Forelimb muscle (tissue), 1 donor: ENCODE measurements at places on chromosomes 2 and 18. TPM values are rescaled to one million over a fixed set of nuclear protein-coding genes. Genes with fewer than 3 reads are reported as not detected.

DUSP28 gene
- polyA plus RNA-seq: 10.9 TPM

GRCh38 chr2:236744281-236744705 lies 174.7 kb downstream of the ACKR3 start:
- no peak for DNase-seq

DNA sequence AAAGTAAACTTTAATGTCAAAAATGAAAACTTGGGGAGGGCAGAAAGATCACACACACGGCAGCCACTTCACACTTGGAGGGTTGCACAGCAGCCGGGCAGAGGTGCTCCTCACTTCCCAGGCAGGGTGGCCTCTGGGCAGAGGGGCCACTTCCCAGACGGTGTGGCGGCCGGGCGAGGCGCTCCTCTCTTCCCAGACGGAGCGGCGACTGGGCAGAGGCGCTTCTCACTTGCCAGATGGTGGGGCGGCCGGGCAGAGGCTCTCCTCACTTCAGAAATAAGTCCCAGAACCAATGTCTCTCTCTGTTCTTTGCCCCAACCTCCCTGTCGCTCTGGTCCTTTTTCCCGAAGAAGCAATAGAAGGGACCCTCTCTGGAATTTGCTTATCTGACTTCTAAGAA lies 65.7 kb upstream of the LRPPRC start:
- no peak for DNase-seq

GRCh38 chr2:44109166-44109565 lies 59.5 kb upstream of the PPM1B start:
- no peak for DNase-seq

IL36RN gene
- polyA plus RNA-seq: not detected

DNA sequence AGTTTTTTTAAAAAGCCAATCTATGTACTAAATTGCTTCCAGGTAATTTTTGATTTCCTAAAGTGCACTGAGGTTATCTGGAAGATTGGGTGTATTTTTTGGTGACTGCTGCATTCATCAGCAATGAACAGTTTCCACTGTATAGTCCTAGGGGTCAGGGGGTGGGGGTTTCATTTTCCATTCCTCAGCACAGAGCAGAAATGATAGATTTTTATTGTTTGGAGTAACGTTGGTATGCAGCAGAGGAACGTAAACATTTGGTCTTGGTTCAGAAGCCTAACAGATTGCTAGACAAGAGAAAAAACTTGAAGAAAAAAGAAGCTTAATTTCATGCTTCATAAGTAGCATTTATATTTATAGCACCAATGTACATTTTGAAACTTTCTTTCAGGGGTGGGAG lies 54.9 kb downstream of the ZCCHC2 start:
- no peak for DNase-seq

- no peak for DNase-seq
These were observed 292.3 kb downstream of the ALPK2 start for GRCh38 chr18:58336605-58337004.

SMYD1 gene
- polyA plus RNA-seq: 375 TPM

GRCh38 chr2:108428286-108429009 lies 20.6 kb upstream of the GCC2 start:
- no peak for DNase-seq

- DNase-seq: no peak
These were observed 145.7 kb upstream of the CDH19 start for GRCh38 chr18:66749481-66750035.

ALLC gene
- not detected for polyA plus RNA-seq

DNA sequence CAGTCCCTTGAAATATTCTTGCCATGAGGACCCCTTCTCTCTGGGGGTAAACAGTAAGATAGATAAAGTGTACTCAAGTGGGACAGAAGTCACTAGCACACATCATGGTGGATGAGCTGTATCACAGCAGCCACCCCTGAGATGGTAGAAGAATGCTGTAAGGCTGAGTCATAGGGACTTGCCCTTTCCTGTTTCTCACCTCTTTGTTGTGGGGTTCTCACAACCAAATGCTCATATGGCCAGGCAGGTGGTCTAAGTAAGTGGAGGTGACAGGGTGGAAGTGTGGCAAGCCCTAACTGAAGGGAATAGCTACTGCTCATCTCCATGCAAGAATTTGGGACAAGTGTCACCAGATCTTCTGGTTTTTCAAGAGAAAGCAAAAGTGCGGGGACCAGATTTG lies 202.7 kb upstream of the SLC14A2 start:
- no peak for DNase-seq

GRCh38 chr2:193187816-193188215 lies 993.1 kb upstream of the TMEFF2 start:
- DNase-seq: no peak

DNA sequence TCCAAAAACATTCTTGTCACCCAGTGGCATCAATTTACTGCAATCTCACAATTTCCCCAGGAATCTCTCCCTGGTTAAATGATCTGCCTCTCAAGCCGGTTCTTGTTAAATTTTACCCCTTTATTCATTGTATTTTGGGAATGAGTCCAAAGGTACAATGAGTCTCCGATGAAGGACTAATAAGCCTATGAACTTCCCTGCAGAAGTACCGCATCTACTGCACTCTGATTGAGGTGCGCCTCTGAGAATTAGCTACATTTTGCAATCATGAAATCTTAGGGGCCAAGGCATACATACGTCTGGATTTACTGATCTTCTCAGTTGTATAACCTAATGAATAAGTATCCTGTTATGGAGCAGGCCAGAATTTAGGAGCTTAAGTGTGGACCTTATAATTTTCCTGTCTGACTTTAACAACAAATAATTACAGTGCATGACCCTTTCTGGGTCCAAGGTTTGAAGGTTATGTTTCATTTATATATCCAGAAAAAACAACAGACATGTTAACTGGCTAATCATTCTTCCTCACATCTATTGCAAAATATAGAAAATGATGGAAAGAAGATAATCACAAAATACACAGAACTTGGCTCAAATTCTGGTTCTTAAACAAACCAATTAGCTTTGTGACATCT lies 261.8 kb upstream of the NRXN1 start:
- DNase-seq: no peak

DNA sequence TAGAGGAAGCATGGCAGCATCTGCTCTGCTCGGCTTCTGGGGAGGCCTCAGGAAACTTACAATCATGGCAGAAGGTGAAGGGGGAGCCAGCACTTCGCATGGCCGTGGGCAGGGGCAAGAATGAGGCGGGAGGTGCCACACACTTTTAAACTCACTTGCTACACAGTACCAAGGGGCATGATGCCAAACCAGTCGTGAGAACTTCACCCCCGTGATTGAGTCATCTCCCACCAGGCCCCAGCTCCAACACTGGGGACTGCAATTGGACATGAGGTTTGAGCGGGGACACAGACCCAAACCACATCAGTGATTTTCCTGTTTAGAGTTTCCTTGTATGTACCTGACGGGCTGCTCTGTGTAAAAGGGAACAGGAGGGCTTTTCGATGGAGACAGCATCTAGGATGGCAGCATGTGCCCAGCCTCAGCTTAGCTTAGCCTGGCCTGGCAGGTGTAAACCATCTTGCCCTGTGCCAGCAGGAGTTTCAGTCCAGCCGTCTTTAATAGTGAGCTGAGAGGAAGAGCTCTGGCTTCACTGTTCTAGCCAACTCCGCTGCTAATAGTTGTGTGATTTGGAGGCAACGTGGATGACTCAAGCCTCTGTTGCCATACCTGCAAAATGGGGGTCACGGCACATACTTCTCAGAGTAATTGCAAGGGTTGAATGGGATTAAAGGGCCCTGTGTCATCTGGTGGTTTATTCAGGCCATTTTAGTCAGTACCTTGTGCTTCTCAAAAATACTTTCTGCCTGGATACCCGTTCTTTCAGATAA lies 101.8 kb downstream of the ASAP2 start:
- no peak for DNase-seq

GRCh38 chr2:130814931-130815680 lies 21.6 kb upstream of the ARHGEF4 start:
- DNase-seq: no peak

FAM237A gene
- not detected for polyA plus RNA-seq

- DNase-seq: no peak
These were observed 230.2 kb downstream of the GBX2 start for GRCh38 chr2:235937936-235938335.

DNA sequence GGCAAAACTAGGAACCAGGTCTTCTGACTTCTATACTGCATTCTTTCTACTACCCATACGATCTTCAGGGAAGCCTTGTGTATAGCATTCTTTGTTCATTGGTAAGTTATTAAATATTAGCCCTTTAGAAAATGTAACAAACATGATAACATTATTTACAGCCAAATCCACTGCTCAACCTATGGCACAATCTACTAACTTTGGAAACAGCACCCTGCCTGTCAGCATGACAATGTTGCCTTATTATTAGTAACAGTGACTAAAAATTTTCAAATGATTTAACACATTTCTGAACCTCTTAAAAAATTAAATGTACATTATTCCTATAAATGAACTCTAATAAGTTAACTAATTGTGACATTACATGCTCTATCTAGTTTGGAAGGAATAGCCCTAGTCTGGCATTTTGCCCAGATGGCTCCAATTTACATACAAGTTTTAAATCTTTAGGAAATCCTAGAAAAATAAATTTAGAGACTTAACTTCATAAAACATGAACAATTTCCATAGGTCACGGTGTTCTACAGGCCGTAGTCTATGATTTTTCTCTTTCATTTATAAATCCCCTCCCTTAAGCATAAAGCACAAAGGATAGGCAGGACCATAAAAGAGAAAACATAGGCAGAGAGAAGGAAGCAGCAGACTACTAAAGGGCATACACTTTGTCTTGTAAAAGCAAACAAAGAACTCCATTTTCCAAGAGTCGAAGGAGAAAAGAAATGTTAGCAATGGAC lies 33.7 kb downstream of the YES1 start:
- no peak for DNase-seq

- DNase-seq: no peak
These were observed 412.2 kb downstream of the SPAG16 start for GRCh38 chr2:213696442-213696841.

MCFD2 gene
- 40.0 TPM for polyA plus RNA-seq

DNA sequence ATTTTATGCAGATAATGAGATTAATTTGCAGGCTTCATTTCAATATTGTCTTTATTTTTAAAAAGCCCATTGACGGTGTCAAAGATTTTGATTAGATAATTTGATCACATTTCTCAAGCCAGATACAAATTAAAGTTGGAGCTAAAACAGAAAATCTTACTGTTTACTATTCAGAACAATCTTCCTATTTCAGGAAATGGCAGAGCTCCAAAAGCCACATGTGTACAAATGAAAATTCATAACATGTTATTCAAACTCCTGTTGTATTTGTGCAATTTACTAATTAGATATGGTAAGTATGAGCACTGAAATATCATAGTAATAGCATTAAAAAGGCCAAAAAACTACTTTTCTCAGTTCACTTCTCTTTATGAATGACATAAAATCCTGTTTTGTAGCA lies 682.9 kb downstream of the KCNJ3 start:
- DNase-seq: no peak

ALPG gene
- not detected for polyA plus RNA-seq

ZC3H6 gene
- polyA plus RNA-seq: 4.5 TPM

- no peak for DNase-seq
These were observed 183.2 kb downstream of the EPHA4 start for GRCh38 chr2:221388891-221389290.

DNA sequence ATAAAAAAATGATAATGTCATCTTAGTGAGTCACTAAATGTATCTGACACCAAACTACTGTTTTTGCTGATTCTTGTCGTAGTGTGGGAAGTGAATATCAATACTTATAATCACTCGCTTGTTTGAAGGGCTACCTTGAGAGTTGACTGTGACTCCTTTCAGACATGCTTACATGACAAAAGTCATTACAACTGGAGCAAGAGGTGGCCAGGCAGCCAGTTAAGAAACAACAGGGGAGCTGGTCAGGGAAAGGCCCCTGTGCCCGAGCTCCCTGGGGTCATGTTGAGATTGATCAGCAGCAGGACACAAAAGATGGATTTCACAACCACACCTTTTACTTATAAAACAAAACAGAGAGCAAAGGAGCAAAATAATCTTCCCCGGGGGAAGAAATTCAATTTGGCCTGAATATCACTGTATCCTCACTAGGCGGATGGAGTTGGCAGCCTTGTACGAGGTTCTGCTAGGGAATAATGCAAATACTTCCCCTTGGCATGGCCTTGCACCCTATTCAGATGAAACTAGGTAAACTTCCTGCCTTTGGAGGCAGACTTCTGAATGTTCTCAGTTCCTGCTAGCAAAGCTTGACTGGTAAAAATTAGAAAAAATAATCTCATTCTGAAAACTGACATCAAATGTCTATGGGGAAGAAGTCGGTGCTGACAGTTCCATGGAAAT lies 101.2 kb downstream of the DYNC1I2 start:
- DNase-seq: no peak

ASB1 gene
- 45.8 TPM for polyA plus RNA-seq

ARMC9 gene
- polyA plus RNA-seq: 3.9 TPM

BOK gene
- polyA plus RNA-seq: 63.4 TPM

GPR45 gene
- polyA plus RNA-seq: not detected

GRCh38 chr2:16617282-16618266 lies 48.1 kb downstream of the CYRIA start:
- no peak for DNase-seq

NEU4 gene
- polyA plus RNA-seq: 7.0 TPM
